ENCODE measurements at places on chromosomes 7 and 10. TPM values are rescaled to one million over a fixed set of nuclear protein-coding genes. Genes with fewer than 3 reads are reported as not detected.

Gene ASB10
- not detected for total RNA-seq

DNA sequence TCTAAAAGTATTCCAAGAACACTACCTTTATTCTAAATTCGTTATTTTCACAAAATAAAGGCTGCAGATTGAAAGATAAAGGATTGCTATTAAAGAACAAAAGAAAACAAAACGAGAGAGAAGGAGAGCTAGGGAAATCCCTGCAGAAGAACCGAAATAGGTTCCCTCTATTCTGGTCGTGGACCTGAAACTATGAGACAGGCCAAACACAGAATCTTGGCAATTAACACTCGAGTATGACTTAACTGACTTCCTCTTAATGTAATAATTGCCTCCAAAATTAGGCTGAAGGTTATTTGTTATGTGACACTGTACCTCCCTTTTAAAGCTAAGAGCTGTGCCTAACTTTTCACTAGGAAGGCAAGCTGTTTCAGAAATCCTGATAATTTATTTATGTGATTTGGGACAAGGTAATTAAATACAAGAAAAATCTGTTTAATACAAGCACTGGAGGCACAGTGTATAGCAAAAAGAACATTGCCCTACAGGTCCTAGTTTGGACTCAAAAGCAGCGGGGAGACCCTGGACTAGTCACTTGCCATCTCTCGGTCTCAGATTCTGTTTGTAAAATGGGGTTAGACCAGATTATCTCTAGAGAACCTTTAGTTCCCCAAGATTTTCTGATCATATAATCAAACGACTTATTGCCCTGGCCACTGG lies 11.6 kb downstream of the NAMPT start:
- DNase-seq = no peak

Gene SH2B2
- 4.5 TPM for total RNA-seq

DNA sequence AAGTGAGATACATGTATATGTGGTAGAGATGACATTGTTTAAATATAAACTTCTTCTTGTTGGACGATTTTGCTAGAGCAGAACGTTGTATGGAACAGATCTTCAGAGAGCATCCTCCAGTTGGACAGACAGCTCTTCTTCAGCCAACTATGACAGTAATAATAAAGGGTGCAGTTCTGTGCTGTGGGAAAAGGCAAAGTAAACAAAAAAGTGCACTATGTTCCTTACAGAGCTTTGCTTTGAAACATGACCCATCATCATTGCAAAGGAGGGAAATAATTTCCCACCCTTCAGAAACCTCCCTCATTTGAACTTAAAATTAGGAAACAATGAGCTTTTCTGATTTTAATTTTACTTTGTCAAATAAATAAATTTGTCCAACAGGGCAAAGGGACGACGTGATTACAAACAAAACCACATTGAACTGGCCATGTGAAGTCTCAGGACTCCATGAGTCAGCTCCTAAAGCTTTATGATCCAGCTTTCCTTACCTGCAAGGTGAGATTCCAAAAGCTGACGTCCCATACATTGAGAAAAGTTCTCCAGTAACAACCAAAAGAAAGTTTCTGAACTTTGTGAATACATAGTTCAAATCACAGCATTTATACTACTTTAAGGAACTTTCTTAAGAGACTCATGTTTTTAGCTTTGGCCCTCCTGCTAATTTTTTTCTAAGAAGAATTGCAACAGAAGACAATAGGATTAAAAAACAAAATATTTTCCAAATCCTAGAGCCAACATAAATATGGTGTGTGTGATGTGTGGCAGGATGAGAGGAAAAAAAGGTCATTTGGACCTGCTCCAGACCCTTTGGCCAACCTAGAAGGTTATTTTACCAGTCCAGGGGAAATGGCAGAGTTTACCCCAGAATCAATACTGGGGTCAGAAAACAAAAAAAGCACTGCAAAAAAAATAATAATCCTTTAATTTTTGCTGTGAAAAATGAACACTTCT lies 565.4 kb upstream of the NRP1 start:
- DNase-seq = no peak

GRCh38 chr7:37312608-37313007 lies 136.1 kb downstream of the ELMO1 start:
- DNase-seq = no peak

GRCh38 chr10:52172581-52172980 lies 141.5 kb upstream of the DKK1 start:
- DNase-seq = no peak

GRCh38 chr7:26787701-26788100 lies 76.7 kb downstream of the SKAP2 start:
- DNase-seq = no peak

Gene CALCR
- total RNA-seq = not detected

DNA sequence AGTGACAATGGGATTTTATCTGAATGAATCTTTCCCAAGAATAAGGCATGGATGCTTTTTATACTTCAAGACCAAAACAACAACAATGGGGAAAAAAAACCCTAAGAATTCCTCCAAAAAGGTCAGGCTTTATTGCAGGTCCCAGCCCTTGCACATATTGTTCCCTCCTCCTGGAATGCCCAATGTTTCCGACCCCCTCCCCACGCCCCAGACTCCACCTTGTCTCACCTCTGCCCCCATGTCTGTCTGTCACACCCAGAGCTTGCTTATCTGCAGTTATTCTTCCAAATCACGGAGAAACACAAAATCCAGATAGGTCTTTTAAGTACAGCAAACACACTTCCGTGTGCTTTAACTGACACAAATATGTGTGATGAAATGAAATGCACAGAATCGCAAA lies 43.5 kb downstream of the ELMO1 start:
- no peak for DNase-seq

Gene CYP3A5
- 0.20 TPM for total RNA-seq

Gene DGKB
- total RNA-seq = 0.80 TPM

Gene CFAP43
- total RNA-seq = 1.5 TPM

- DNase-seq = no peak
Observed at GRCh38 chr7:117041007-117041406, 87.7 kb downstream of the ST7 start.

- DNase-seq = no peak
Observed at GRCh38 chr10:79926037-79926436, 22.9 kb downstream of the SFTPD start.
